ENCODE measurements at places on chromosomes 7 and 10.

DNA sequence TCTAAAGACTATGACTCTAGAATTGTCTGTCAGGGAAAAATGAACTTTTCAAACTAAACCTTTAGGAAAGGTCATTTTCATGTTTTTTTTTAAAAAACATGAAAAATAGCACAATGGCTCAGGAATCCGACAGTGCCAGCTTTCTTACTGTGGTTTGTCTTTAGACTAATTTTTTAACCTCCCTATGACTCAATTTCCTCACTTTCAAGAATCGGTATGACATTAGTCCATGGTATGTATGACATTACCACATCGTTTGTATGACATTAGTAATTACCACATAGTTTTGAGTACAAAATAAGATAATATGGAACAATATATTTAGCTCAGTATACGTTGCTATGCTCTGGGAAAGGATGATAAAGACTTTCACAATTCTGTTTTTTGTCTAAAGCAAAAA is 383.2 kb downstream of the PTPRN2 start:
- DNase-seq, result no peak

GRCh38 chr7:2913760-2914387 is 69.8 kb upstream of the GNA12 start:
- no peak for DNase-seq

DNA sequence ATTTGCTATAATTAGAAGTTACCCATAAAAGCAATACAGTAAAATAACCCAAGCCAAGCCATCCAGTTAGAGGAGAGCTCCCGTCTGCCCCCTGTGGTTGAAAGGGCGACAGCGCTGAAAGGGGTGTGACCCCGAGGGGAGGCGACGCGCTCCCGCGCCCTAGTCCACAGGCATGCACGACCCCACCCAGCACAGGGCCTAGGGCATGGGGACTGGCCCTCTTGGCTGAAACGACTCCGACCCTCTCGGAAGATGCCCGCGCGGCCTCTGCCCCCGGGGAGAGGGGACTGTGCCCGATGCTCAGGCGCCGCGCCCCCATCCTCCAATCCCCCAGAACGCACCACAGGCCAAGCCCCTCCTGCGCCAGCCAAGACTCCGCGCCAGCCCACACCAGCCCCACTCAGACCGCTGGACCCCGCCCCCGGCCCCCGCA is 64.0 kb downstream of the CSGALNACT2 start:
- peak; percentile 89 for DNase-seq

DNA sequence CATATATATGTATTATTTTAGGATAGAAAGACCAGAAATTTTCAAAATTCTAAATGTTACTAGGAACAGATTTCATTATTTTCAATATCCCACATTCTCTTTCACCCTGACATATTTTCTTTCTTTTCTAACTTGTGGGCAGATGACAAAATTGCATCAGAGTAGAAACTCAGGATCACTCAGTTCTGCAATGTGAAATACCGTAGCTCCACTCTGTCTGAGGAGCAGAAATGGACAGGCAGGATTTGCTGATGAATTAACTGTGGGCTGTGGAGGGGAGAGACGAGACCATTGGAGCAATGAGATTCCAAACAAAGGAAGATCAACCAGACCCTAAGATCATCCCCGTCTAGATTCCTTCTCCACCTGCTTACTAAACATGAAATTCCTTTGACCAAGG is 37.0 kb upstream of the SVOPL start:
- DNase-seq, result no peak

DNA sequence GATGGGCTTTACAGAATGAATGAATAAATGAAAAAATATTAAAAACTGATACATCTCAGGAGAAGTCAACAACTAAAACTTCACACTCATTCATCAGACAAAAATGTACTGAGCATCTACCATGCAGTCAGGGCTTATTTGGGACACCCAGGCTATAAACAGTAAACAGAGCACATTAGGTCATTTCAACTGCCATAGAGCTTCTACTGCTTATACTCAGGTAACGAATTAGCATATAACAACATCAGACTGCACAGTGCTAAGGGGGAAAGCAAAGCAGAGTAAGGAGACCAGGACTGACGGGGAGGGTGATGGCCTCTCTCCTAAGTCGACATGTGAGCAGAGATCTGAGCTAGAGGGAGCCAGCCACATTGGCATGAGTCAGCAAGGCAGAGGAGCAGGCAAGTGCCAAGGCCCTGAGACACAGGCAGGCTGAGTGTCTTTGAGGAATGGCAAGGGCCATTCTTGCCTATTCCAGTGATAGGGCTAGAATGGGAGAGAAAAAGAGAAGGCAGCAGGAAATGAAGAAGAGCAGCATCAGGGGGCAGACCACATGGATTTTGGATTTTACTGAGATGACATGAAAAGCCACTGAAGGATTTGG is 528.9 kb downstream of the PARD3 start:
- DNase-seq, result no peak

DNA sequence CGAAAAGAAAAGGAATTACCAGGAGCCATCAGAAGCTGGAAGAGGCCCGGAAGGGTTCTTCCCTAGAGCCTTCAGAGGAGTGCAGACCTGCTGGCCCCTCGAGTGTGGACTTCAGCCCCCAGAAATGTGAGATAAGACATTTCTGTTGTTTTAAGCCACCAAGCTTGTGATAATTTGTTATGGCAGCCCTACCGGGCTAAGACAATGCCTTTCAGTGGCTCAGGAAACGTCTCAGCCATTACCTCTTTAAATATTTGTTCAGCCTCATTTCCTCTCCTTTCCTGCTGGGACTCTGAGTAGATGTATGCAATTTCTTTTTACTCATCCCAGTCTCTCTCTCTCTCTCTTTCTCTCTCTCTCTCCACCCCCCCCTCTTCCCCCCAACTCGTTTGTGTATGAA is 174.7 kb upstream of the GRB10 start:
- DNase-seq, result no peak

DNA sequence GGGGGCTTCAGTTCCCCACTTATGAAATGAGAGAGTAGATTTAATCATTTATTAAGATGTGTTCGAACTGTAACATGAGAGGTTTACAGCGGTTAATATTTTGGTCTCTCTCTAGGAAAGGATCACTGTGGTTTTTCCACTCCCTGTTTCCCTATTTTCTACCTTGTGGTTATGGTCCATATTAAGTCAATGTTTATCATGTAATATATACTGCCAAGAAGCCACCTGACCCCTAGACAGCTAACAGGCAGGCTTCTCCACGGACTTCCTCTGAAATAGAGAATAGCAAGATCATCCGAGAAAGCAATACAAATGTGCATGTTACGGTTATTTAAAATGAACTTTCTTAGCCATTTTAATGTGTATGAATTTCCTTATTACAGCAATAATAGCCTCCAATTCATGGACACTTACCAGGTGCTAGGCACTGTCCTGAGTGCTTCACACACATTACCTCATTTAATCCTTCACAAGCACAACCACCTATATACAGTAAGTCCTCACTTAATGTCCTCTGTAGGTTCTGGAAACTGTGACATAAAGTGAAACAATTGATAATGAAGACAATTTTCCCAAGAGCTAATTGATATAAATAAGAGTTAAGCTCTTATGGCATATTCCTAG is 835 bp upstream of the COL28A1 start:
- DNase-seq, result no peak

GRCh38 chr10:131703941-131704340 is 196.9 kb upstream of the PPP2R2D start:
- no peak for DNase-seq

DNA sequence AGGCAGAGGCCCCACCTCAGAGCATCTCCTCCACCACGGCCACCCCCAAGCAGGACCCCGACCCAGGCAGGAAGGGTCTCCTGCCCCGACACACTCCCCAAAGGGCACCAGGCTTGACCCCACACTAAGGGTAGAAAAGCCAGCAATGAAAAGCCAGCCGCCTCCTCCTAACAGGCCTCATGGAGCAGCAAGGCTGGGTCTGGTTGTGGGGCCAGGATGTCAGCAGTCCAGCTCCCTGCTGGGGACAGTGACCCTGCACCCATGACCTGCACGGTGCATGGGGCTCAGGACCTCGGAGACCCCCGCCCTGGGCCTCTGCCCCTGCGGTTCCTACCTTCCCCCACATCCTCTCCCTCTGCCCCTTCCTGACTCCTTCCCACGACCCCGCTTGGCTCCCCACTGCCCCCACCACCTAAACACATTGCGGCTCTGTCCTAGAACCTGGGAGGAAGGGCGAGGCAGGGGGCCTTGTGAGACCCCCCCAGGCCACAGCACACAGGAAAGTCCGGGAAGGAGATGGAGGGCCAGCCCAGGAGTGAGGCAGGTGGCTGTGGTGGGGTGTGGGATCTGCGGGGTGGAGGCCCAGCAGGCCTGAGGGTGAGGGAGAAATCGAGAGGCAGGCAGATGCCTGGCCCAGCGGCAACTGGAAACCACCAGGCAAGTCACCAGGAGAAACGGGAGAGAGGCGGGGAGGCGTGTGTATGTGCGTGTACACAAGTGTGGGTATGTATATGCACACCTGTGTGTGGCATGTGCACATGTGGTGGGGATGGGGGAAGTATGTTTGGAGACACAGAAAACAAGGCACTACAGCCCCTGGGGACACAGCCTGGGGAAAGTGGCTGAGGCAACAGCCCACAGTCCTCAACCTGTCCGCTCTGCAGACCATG is 229.9 kb downstream of the MAD1L1 start:
- DNase-seq, result no peak

GRCh38 chr7:4345004-4345403 is 337.1 kb upstream of the FOXK1 start:
- no peak for DNase-seq

DNA sequence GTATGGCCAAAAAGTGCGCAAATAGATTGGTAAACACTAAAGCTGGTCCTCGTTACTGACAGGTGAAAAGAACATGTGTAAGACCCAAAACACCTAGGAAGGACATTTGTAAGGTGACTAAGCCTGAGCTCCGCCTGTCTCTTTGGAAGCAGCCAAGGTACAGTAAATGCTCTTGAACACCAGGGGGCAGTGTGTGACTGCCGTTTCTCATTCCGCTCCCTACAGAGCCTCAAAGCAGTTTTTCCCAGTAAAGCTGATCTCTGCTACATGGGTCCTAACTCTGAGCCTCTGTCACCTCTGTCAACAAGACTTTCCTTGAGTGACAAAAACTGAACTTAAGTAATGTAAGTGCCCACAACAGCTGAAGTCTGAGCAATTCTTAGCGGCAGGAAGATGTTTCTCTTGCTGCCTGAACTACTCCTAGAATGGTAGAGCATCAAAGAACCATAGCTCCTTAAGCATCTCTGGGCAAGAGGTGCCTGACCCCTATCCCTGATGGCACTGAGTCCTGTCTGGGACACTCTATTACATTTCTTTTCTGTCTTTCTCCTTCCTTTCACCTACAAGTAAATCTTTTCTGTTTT is 238.0 kb upstream of the INHBA start:
- DNase-seq, result peak; percentile 84

DNA sequence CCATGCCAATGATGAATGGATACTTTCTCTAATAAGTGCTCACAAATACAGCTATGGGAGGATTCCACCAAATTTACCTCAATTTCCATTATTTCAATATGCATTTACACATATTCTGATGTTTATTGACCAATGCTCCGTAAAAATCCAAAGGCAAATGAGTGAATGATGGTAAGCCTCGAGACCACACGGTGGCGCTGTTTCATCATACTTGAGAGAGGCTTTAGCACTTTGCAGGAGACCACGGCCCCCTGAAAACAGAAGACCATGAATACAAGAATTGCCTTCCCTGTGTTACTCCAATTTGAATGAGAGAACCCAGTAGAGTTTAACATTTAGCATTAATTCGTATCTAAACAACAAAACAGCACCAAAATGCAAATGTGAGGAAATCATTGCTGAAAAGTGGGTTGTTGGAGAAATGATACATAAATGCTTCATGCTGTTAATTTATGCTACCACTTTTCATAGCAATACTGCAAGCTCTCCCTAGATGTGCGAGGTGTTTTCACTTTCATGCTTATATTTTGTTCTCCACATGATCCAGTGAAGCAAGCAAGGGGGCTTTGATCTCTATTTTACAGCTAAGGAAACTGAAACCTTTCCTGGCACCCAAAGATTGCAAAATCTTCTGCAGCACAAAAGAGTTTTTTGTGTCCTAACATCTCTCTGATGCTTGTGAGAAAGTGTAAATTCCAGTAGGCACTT is 35.4 kb downstream of the TRIL start:
- DNase-seq, result peak; percentile 94

DNA sequence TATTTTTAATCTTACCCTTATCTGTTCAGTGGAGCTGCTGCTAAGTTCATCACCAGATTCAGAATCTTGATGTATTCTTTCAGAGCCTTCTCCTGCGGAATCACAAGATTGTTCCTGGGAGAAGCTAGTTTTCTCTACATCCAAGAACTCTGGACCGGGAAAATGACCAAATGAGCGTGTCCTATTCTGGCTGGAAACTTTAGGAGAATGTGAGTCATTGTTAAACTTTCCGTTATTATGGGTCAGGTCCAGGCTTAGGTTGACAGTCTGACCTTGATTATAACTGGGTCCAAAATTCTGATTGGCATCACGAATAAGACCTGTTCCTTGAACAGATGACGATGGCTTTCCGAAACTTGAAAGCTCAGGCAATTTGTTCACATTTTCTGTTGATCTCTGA is 20.5 kb downstream of the ARHGAP12 start:
- no peak for DNase-seq

DNA sequence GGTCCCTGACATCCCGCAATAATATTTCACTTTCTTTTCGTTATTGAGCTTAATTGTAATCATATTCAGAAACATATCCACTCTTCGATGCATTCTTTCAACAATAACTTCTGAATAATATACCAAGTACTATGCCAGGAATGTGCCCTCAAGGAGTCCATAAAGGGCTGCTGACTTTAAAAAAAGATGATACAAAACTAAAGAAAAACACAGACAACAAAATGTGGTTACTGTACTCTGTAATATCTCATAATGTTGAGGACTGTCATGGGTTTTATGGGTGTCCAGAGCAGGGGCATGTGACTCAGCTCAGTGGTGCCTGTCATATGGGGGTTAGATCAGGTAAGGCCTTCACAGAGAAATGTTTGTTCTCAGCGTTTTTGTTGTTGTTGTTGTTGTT is 73.7 kb downstream of the ARL4A start:
- DNase-seq, result no peak

DNA sequence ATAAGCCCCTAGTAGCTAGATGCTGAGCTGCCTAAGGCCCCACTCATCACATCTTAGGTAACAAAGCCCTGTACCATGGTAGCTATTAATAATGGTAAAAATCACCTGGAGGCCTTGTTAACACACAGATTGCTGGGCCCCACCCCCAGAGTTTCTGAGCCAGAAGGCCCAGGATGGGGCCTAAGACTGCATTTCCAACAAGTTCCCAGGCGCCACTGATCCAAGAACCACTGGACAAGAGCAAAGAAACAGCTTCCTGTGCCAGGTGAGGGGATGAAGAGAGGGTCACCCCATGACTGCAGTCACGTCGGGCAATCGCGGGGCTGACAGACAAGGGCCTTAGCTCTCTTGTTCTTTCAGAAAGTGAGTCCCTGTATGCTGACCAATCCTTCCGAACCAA is 46.8 kb downstream of the ACSM6 start:
- no peak for DNase-seq

All from hematopoietic multipotent progenitor cell treated with erythropoietin and hydrocortisone succinate and interleukin-3 and kit ligand, for 4 days (in vitro differentiated cells).